Stimulated activated CD8-positive, alpha-beta memory T cell treated with anti-CD3 and anti-CD28 coated beads, Interleukin-15, amount 100 ng/mL, for 1 hour (primary cell): ENCODE measurements at places on chromosomes 11 and 22.

- no peak for DNase-seq
Measured at GRCh38 chr22:44369916-44370801, 57.4 kb upstream of the SHISAL1 start.

- no peak for DNase-seq
Measured at GRCh38 chr11:64384981-64385944, 26.3 kb downstream of the RPS6KA4 start.

- DNase-seq = peak; percentile 33
Measured at GRCh38 chr22:50209893-50210292, 9.1 kb downstream of the SELENOO start.

DNA sequence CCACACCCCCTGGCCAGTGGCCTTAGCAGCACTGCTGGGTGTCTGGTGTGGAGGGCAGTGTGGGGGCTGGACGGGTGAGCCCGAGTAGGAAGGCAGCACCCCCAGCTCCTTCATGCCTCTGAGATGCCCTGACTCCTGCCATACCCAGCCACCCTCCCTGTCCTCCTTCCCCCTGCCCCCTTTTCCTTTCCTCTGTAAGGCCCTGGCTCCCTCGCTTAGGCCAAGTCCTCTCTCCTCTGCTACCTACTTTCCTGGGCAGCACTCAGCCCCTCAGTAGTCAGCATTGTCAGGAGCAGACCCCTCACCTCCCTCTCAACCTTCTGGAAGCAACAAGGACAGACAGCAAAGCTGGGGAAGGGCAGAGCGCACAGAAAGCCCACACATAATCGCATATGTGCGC is 48.0 kb downstream of the BUD13 start:
- DNase-seq = no peak

DNA sequence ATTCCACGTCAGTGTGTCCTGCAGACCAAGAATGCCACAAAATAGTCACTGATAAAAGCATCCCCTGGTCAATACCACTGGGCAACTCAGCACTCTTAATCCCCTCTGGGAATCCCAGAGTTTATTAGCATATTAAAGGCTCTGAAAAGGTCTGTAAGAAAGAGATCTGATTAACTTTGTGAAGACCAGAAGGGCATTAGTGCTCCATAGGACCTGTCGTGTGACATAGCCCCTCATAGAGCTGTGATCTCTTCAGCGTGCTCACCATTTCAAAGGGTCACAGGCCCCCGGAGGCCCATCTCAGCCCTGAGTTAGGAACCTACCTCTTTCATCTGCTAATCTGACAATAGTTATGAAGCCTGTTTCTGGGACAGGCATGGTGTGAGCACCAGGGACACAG is 299.2 kb downstream of the MN1 start:
- no peak for DNase-seq

DNA sequence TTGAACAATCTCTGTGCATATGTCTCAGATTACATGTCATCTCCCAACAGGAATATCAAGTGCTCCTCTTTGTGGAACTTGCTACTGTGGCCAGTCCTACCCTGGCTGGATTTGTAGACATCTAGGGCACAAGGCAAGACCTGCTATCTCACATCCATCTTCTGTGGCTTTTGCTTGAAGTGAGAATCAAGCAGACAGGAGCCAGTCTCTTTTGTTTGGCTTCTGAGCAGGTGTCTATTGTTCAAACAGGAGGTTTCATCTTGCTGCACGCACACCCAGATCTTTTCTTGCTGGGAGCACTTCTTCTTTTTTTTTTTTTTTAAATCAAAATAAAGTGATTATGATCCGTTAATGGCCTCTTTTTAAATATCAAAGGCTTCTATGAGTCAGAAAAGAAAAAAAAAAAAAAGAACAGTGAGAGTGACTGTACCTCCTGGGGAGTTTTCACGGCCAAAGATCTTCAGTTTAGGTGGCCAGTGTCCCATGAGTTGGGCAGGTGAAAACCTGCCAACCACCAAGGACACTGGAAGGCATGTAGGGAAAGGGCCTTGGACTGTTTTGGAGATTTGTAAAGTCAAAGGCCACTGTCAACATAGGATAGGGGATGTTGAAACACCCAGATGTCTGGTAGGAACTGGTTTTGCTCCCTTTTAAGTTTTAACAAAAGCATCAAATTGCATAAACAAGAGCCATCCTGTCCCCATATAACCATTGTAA is 78.1 kb downstream of the CD44 start:
- DNase-seq = no peak

DNA sequence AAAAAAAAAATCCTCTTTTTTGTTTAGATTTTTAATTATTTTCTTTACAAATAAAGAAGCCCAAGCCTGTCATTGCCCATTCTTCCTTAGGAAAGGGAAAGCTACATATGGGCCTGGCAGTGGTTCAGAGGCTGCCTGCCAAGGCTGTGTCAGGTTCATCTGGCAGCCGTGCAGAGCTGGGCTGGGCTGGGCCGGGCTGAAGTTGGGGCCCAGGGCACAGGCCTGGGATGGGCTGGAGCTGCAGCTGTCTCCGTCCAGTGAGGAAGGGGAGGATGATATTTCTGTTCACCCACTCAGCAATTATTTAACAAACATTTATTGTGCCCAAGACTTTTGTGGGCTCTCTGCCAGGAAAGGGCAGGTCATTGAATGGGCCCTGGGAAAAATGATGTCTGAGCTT is 4.6 kb downstream of the PRR5L start:
- DNase-seq = no peak

GRCh38 chr22:47817380-47817779 is 1054.9 kb downstream of the TBC1D22A start:
- DNase-seq = no peak

- DNase-seq = no peak
Measured at GRCh38 chr11:6556139-6556949, 47.1 kb downstream of the RRP8 start.

DNA sequence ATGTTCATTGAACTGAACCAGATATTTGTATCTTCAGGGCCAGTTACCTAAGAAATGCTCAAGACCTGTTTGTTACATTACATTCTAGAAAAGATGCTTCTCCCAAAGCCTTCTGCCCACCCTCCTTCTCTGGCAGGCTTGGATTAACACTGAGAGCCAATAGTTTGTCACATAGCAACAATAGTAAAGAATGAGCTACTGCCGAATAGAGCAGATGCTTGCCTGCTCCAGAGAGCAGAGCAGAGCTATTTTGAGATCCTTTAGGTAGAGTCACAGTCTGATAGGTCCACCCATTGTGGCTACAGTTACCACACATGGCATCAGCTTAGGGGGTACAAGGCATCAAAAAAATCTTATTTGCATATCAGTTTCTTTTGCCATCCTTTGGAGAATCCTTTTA is 13.5 kb upstream of the EP300 start:
- no peak for DNase-seq

GRCh38 chr22:16562711-16563554 is 29.7 kb downstream of the CCT8L2 start:
- no peak for DNase-seq

DNA sequence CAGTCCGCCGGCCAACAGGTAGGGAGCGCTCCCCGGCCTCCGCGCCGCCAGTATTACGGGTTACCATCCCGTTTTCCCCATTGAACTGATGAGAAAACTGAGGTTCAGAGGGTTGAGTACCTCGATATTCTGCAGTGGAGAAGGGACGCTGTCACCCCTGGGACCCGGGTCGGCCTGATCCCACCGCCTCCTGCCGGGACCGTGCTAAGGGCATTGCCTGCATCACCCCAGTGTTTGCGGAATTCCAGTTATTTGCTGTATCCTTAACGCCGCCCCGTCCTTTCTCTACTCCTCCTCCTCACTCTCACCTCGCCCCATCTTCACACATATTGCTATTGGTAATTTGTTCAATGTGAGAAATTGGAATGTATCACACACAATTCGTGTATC is 370 bp upstream of the A4GALT start:
- no peak for DNase-seq

GRCh38 chr11:114132417-114132816 is 72.9 kb downstream of the ZBTB16 start:
- no peak for DNase-seq

DNA sequence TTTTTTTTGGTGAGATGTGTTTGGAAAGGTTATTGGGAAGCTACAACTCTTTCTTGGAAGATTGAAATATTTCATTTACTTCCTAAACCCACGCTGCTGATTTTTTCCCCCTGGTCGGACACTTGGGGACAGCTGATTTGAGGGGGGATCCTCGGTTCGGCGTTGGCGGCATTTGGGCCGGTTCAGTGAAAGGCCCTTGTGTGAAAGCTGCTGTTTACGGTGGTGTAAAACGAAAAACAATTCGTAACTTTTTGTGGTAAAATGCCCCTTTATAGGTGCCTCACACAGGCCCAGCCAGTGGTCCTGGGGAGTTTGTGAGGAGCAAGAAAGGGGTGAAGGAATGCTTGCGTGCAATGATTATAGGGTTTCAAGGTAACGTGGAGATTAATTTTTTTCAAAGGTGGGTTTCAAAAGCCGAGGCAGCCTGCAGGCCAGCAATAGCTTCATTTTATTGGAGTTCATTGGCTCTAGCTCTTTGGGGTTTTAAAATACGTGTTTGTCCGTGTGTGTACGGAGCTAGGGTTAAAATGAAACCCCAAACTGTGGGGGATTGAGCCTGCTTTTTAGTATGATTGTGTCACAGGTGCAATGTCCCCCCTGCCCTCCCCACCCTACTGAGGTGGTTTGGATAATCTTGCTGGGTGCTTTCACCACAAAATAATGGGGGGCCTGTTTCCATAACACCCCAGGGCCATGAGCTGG is 77.2 kb upstream of the PPARA start:
- DNase-seq = no peak

GRCh38 chr11:126840201-126840886 is 160.2 kb downstream of the KIRREL3 start:
- no peak for DNase-seq

DNA sequence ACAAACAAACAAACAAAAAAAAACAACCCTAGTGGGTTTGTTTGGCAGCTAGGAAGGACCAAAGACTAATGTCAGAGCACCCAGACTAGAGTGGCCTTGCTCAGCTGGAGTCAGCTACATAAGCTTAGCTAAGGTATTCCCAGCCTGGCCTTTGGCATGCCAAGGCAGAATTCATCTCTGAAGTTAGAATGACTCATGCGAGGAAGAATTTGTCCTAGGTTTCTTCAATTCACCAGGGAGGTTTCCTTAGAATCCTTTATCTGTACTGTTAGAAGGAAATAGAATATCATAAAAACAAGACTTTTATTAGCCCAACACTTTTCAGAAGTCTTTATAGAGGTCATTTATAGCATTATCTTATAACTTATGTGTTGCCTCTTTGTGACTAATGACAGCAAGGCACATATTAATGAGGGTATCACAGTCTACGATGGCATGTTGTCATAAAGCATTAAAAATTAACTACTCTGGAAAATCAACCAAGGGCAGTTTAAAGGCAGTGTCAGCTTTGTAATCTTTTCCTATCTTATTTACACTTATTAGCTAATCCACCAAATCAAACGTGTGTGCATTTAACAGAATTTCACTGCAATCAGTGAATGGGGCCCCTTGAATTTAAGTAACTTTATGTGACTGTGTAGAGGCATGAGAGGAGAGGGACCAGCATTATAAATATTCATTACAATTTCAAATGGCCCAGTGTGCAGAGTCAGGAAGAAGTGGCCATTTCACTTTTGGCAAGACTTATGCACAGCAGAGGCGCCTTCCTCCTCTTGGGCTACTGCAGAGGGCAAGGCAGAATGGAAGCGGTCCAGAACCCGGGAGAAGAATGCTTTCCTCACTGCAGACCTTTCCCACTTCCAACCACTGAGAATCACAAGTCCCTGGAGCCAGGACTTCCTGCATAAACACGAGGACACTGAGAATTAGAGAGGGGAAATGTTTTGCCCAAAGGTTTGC is 36.3 kb downstream of the SLC5A1 start:
- no peak for DNase-seq

DNA sequence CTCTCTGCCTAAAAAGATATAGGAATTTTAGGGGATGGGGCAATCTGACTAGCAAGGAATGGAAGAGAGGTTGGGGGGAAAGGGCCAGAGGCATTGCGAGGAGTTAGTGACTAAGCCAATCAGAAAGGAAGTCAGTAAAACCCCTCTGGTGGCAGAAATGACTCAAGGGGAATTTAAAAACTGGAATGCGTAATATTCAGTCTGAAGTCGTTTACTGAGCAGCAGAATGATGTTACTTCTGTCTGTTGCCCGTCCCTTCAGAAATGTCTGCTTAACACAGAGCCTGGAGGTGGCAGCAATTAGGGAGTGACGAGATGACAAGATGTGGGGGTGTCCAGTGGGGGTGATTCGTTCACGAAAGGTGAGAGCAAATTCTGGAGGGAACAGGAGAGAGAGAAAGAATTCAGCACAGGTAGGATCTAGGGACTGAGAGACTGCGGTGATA is 107.7 kb upstream of the CLMP start:
- no peak for DNase-seq

DNA sequence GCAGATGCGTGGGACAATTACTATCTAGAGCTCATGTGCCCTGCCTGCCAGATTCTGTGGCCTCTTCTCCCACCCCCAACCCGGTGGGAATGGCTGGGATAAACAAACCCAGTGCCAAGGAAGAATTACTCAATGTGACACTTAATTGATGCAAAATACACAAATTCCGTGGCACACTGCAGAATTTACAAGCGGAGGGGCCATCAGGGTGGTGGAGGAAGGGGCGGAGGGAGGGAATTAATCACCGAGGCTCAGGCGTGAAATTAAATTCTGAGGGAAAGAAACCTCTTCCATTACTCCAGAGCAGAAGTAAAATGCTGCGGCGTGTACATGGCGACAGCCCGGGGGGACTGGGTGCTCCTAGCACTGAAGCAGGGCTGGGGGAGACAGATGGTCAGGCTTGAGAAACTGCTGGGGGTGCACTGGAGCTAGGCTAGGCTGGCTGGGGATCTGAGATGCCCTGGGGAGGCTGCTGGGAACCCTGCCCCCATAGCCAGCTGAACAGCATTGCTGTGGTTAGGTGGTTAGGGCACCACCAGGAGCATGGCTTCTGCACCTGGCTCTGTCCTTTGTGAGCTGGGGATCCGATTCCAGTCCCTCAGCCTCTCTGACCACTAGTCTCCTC is 200.6 kb downstream of the CEP164 start:
- DNase-seq = no peak

DNA sequence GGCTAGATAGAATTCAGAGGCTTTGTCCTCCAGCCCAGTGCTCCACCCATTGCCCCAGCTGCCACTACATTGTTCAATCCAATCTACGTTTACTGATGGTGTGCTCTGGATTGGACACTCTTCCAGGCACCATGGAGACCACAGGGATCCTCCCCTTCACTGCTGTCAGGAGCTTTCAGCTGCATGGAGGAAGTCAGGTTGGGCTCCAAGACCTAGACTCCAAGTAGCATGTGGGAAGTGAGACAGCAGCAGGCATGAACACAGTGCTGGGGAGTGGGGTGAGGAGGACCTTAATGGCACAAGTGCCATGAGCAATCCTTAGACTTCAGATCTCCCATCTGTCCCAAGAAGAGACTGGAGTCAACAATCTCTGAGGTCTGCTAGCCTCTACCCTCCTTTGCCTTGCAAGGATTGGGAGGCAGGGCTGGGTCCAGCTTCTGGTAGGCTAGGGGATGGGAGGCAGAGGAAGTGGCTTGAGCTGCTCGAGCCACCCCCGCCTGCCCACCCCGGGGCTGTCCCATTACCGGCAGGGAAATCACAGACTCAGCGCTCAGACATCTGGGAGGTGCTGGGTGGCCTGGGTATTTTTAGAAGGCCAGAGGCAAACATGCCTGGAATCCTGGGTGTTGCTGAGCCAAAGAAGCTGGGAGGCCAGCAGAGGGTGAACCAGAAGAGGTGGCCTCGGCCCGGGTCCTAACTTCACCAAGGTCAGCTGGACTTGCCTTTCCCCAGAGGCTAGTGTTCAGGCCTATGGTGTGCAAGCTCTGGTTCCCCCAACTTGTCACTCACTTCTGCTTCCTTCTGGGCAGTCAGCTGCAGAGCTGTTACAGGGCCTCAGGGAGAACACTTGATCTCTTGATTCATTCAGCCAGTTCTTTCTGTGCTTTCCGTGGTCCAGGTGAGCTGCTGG is 15.2 kb upstream of the FCHSD2 start:
- DNase-seq = no peak

GRCh38 chr11:93236741-93237675 is 39.2 kb upstream of the SLC36A4 start:
- no peak for DNase-seq
